Stimulated activated CD4-positive, alpha-beta T cell treated with anti-CD3 and anti-CD28 coated beads, Interleukin-1b, Interleukin-23, amount 100 ng/mL, for 24 hours (primary cell): ENCODE measurements at places on chromosomes 5 and 9.

DNA sequence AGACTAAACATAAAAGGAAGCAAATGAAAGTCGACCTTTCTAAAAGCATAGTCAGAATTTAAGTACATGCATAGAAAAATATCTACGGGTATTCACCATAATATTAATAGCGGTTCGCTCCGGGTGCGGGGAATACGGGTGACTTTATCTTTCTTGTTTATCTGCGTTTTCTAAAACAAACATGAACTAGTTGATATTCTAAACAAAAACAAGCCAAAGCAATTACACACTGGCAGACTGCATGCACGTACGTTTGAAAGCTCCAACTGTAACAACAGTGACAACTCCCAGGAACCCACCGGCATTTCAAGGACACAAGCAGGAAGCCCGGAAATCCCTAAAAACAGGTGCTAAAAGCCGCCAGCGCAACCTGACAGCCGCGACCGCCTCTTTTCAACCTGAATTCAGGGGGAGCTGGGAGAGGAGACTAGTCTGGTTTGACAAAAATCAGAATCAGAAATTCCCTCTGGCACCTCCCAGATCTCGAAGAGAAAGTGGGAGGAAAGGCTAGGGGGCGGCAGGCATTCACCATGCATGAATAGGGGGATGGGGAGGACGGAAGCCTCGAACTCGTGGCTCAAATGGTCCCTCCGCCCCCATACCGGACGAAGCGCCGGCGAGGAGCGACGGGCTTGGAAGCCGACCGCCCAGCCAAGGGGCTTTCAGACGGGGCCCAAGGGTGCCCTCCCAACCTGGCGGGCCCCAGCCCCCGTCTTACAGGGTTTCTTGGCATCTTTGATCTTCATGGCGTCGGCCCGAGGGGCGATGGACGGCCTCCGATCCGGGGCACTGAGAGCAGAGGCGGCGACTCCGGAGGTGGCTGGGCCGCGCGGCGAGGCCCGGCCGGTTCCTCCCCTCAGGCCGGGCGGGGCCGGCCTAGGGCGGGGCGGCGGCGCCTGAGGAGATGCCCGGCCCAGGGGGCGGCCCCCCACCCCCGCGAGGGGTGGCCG, at the start of gene PANK3:
Gene PANK3 (minus strand): TSS at position 831 of the 950 bp plus-strand sequence. CDS start 85 bp downstream, at position 746.
- DNase-seq = no peak

GRCh38 chr5:119789406-119790117, 160.2 kb downstream of the FAM170A start:
- DNase-seq = no peak

GRCh38 chr5:171863935-171864334, 78.3 kb downstream of the SMIM23 start:
- no peak for DNase-seq

- no peak for DNase-seq
Observed at GRCh38 chr5:66454186-66455078, 141.8 kb upstream of the MAST4 start.

- no peak for DNase-seq
Observed at GRCh38 chr5:17282283-17283120, 65.1 kb downstream of the BASP1 start.

DNA sequence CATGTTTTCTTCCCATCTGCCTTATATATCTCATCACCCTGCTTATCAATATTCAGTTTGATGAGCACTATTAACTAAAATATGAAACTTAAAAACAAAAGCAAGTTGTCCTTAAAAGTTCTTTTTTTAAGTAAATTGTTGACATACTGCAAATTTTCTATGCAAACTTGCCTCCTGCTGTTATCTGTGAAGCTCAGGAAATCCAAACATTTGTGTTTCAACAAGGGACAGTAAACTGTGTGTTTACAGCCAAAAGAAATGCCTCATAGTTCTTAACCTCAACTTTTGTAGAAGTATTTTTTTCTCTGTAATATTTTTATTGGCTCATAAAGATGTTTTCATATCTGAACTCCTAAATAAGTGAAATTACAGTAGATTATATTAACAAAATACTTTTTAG, 7.7 kb upstream of the TTC23L start:
- DNase-seq = no peak

GRCh38 chr9:129401623-129402370, 219.1 kb downstream of the C9orf50 start:
- no peak for DNase-seq

DNA sequence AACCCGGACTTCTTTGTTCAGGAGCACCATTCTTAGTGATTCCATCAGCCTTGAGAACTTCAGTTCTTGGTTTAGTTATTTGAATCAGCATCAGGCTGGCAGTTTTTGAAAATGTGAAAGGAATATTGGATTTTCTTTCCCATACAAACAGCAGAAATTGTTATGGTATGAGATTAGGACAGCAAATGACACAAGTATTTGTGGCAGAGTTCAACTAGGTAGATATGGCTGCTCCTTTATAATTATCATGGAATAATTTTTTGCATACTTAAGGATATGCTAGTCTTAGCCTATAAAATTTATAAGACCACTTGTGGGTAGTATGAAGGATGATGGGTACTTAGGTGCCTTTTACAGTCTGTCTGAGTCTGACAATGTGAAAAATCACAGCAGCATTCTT, 25.5 kb downstream of the ERAP2 start:
- DNase-seq = no peak

DNA sequence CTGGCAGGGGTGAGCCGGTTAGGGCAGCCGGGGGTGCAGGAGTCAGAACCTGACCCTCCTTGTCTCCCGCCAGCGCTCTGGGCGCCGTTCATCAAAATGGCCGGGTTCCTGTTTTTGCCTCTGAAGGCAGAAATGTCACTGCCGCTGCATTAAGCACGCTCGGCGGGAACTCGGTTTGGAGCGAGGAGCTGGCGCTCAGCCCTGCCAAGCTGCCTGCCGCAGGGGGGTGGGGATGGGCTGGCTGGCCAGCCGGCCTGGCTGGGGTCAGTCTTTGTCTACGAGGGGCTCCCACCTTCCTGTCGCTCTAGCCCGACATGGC, 63.7 kb downstream of the CXXC5 start:
- no peak for DNase-seq

- no peak for DNase-seq
Observed at GRCh38 chr5:10355071-10355889, 1.8 kb downstream of the MARCHF6 start.

DNA sequence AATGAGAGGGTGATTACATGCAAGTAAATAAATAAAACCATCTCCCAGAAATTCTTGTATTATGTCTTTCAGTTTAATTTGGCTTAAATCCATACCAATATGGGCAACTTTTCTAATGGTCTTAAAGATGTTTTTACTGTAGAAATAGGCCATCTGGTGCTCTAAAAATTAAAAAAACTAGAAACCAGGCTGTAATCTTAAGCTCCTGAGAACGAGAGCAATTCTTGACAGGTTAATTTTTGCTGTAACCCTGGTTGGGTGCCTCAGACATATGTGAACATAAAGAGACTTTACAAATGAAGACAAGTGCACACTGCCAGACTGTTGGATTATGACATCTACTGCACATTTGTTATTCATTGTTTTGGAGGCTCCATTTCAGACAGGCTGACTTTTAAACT, 246.8 kb upstream of the DAB2 start:
- no peak for DNase-seq

GRCh38 chr5:157216391-157217142, 35.9 kb downstream of the ITK start:
- DNase-seq = no peak

GRCh38 chr5:6321078-6321477, 57.3 kb downstream of the MED10 start:
- DNase-seq = no peak

DNA sequence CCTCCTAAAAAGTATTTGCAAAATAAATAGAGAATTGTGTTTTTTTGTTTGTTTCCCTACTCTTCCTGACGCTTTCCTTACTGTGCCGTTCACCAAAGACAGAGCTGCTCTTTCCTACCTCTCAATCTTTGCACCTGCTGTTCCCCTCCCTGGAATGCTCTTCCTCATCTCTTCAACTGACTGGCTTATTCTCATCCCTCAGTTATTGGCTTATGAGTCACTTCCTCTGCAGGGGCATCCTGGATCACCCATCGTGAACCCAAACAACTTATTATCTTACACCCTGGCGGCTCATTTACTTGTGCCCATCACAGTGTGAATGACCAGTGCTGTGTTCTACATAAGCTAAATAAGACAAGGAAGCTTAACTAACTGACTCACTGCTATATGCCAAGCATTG, 36.1 kb upstream of the CCNG1 start:
- DNase-seq = no peak

DNA sequence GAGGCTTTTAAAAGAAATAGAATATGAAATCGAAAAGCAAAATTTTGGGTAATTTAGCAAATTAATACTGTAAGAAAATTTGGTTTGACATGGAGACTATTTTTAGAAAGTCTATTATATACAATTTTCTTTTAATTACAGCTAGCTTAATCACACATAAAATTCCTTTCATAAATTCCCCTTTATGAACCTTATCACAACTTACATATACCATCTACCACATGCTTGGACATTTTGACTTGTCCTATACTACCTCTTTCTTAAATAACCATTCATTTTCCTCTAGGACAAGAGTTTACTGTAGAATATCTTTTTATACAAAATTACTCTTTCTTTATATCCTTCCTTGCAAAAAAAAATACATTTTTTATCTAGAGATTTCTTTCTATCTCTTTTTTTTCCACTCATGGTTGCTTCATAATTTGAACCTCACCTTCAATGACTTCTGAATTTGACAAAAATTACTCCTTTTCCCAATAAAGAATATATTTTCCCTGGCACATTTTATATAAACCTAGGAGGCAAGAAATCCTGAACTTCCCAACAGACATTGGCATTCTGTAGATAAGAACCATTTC, 34.0 kb upstream of the SYK start:
- DNase-seq = no peak

DNA sequence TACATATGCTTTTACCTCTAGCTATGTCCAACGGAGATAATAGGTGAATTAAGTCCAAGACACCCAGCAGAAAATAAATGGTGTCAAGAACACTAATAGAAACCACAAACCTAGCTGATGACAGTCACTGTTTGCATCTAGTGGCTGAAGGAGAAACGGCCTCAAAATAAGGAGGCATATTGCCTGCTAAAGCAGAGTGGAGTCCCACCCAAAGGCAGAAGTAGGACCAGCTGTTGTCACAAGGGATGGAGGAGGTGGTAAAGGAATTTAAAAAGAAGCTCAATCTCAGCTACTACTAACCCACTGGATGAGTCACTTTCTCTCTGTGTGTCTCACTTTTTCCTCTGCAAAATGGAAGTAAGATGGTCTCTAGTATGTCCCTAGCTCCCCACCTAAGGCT, 224.3 kb downstream of the GRIA1 start:
- no peak for DNase-seq

DNA sequence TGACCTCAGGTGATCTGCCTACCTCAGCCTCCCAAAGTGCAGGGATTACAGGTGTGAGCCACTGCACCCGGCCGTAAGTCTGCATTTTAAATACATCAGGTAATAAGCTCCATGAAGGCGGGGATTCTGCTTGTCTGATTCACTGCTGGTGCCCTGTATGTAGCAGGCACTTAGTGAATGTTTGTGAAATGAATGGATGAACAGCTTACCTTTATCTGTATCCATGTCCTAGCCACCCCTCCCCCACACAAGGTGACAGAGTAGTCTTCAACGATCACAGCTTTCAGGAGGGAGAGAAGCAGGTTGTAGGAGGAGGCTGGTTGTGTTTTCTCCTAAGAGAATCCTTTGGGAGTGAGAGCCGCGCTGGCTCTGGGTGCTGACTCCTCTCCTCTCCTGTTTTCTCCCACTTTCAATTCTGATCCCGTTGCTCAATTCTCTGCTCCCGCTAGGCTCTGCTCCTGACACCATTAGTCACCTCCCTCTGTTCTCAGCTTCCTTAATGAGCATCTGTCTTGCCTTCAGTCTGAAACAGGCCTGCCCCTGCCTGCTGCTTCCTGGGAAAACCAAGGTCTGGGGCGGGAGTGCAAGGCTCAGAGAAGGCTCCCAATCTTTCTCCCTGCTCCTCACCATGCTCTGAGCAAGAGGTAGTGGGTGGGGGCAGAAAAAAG, 88.8 kb upstream of the CTNNA1 start:
- DNase-seq = no peak

DNA sequence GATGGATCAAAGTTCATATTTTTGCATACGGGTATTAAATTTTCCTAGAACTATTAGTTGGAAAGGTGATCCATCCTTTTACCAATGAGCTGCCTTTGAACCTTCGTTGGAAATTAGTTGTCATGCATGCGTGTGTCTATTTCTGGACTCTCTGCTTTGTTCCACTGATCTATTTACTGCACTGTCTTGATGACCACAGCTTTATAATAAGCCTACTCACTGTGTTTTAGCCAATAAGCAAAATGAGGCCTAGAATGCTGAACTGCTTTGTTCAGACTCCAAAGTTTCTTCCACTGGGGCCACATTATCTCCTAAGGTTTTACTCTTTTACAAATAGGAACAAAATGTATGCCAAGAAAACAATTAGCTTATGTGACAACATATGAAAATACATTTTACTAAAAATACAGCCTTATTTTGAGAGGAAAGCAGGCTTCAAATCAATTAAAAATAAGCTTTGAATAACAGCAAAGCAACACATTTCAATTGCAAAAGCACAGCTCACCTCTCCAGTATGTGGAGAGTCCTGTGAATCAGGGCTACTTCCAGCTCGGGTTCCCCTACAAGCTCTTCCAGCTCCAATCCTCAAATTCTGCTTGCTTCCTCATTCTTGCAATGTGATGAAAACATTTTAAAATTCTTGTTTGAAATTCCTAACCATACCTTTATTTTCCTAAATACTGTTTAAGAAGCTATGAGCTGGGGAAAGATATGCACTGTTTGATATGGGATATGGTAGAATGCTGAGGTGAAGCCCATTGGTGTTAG, 72.0 kb downstream of the RETREG1 start:
- DNase-seq = no peak

GRCh38 chr5:147567917-147568598, 58.2 kb upstream of the DPYSL3 start:
- DNase-seq = no peak

GRCh38 chr9:13750639-13751038, 471.1 kb upstream of the MPDZ start:
- no peak for DNase-seq

DNA sequence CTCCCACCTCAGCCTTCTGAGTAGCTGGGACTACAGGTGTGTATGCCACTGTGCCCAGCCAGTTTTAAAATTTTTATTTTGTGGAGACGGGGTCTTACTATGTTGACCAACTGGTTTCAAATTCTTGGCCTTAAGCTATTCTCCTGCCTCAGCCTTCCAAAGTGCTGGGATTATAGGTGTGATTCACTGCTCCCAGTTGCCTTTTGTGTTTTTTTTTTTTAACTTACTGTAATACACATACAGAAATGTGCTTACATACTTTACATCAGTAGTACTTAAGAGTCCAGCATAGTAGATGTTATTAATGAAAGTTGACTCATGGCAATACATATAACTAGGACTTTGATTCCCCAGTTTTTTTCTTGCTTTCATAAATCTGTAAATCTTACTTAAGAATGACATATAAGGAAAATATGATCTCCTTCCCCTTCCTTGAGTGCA, 4.7 kb downstream of the MAN2A1 start:
- DNase-seq = no peak

- no peak for DNase-seq
Observed at GRCh38 chr9:126057121-126057825, 269.4 kb upstream of the MVB12B start.

DNA sequence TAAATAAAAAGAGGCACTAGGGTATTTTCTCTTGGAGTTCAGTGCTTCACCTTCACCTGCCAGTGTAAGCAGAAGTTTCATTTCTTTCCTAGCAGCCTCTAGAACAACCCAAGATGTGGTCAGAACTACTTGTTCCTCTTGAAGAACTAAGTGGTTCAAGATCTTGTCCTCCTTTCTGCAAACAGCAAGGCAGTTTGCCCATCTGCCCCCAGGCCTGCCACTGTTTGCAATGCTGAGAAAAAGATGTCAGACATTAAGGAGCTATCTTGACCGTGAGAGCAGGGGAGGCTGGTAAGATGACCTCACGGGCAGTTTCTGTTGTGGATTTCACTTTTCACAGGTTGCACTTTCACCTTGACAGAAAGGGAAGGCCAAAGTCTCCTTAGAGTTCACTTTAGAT, 52.0 kb upstream of the KLF4 start:
- DNase-seq = no peak
